Mesenchymal stem cell (in vitro differentiated cells and primary cell): ENCODE measurements at places on chromosomes 12 and 14.

- peak overlapping the region; percentile 68 for H3K4me3 ChIP-seq
- H3K27me3 ChIP-seq: no peaks in the 10 kb centered on the region
- H3K27ac ChIP-seq: peak overlapping the region; percentile 78
- H3K4me1 ChIP-seq: peaks cover 60% of the 10 kb centered on the region
- H3K36me3 ChIP-seq: no peaks in the 10 kb centered on the region
- DNase-seq: peak; percentile 99
Measured at GRCh38 chr14:68951035-68951797, 27.9 kb downstream of the ACTN1 start.

DNA sequence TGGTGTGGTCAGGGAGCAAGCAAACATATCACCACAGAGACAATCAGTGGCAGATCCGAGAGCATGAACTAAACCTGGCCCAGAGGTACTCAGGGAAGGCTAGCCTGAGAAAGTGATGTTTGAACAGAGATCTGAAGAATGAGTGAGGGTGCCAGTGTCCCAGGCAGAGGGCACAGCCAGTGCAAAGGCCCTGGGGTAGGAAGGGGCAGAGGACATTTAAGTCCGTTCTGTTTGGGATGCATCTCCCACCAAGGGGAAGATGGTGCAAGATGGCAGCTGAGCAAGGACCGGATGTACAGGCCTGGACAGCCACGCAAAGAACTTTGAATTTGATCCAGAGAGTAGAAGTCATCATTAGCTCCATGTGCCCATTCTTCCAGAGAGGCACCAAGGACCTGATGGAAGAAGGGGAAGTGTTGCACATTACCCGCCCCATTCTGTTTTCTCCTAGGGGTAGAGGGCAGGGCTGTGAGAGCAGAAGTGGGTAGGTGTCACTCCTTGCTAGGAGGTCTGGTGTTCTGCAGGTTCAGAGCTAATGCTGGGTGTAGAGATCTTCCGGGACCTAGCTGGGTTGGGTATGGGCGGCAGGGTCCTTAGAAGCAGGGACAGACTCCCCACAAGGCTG lies 3.9 kb downstream of the DTX1 start:
- H3K27ac ChIP-seq: no peak overlapping the region
- DNase-seq: no peak
- no peaks in the 10 kb centered on the region for H3K36me3 ChIP-seq
- no peak overlapping the region for H3K4me3 ChIP-seq

DNA sequence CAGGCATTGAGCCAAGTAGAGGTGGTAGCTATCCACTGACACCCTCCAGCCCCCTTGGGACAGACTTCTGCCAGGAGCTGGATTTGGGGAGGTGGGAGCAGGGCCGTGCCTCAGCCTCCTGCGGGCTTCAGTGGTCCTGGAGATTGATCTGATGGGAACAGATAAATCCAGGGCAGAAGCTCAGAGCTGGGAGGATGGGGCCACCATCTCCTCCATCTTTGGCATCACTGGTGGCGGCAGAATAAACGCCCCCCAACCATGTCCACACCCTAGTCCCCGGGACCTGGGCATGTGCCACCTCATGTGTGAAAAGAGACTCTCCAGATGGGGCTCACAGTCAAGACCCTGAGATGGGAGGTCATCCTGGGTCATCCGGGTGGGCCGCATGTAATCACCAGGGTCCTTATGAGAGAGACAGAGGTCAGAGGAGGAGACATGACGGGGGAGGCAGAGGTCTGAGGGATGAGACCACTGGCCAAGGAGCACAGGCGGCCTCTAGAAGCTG lies 209.6 kb upstream of the RTL1 start:
- H3K4me1 ChIP-seq: no peaks in the 10 kb centered on the region
- H3K27me3 ChIP-seq: no peaks in the 10 kb centered on the region
- no peaks in the 10 kb centered on the region for H3K36me3 ChIP-seq

DNA sequence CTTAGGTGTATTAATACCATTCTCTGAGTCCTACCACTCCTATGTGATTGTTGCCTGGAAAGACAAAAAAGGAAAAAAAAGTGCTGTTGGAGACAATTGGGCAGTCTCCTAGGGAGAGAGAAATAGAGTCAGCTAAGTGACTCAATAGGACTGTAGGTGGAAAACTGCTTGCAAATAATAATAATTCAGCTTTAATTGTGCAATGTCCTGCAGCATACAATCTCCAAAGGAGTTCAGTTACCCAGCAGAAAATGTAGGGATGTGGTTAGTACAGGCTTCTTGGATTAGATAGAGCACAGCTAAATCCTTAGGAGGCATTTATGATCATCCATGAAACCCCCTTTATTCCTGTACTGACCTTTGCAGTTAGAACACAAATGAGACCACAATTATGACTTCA lies 3.0 kb upstream of the SRSF9 start:
- no peak overlapping the region for H3K4me3 ChIP-seq
- no peaks in the 10 kb centered on the region for H3K27me3 ChIP-seq
- peaks cover 2% of the 10 kb centered on the region for H3K36me3 ChIP-seq
- H3K27ac ChIP-seq: no peak overlapping the region
- H3K4me1 ChIP-seq: peaks cover 11% of the 10 kb centered on the region

DNA sequence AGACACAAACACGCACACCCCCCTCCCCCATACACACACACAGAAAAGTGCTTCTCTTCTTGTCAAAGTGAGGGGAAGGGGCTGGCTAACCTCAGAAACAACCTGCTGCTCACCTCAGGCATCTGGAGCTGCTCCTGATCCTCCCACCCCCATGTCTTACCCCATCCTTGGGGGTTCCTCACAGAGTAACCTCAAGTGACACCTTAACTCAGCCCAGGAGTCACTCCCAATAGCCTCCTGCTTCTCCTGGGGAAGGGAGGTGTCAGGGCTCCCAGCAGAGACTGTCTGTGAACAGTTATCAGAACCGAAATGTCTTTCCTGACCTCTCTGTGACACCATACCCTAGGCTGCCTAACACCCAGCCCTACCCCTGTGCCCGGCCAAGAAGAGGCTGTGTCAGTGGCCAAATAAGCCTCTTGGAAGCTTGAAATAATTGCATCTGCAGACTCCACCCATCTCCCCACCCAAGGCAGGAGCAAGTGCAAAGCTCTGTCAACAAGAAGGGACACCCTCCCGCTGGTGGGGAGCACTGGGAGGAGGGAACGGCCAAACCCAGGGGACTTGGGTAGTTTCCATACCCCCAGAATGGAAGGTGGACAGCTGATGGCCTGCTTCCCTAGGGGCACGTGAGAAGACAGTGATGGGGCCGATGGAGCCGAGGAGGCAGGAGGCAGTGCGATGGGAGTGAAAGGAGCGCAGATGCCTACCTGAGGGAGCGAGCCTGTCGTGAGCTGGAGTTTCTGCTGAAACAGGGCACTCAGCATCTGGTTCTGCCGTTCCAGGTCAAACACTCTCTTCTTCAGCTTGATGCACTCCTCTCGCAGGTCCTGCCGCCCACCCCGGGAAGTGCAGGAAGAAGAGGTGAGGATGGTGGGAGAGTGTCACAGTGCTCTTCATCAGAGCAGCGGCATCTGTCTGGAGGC lies 26.8 kb downstream of the NCKAP5L start:
- H3K27ac ChIP-seq: no peak overlapping the region
- H3K4me3 ChIP-seq: no peak overlapping the region
- peaks cover 2% of the 10 kb centered on the region for H3K4me1 ChIP-seq
- no peak for DNase-seq
- H3K27me3 ChIP-seq: no peaks in the 10 kb centered on the region
- H3K36me3 ChIP-seq: peaks cover 94% of the 10 kb centered on the region

- no peaks in the 10 kb centered on the region for H3K27me3 ChIP-seq
- H3K27ac ChIP-seq: no peak overlapping the region
Measured at GRCh38 chr14:91364524-91365270, 52.9 kb downstream of the CCDC88C start.

- H3K36me3 ChIP-seq: no peaks in the 10 kb centered on the region
- H3K4me3 ChIP-seq: no peak overlapping the region
- no peak for DNase-seq
- no peak overlapping the region for H3K27ac ChIP-seq
- H3K27me3 ChIP-seq: no peaks in the 10 kb centered on the region
- H3K4me1 ChIP-seq: no peaks in the 10 kb centered on the region
Measured at GRCh38 chr12:18502422-18502968, 235.3 kb downstream of the PLCZ1 start.

DNA sequence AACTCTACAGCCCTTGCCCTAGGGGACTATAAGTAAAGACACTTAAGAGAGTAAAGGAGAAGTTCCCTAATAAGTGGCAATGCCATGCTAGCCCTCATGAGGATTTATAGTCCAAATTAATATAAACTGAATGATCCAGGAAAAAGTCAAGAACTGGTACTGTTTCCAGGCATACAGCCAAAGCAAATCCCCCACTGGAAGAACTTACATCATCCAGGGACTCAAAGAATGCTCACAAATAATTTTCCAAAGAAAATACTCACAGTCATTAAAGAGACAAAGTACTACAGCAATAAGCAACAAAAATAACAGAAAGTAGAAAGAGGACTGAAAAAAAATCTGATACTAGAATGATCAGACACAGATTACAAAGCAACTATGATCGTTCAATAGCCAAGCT lies 79.7 kb upstream of the RAP1B start:
- peaks cover 2% of the 10 kb centered on the region for H3K4me1 ChIP-seq
- H3K27ac ChIP-seq: peak overlapping the region; percentile 18
- H3K36me3 ChIP-seq: no peaks in the 10 kb centered on the region
- no peak overlapping the region for H3K4me3 ChIP-seq
- no peaks in the 10 kb centered on the region for H3K27me3 ChIP-seq
- DNase-seq: peak; percentile 37

GRCh38 chr12:2083561-2083960 lies 30.8 kb downstream of the CACNA1C start:
- no peak for DNase-seq
- no peak overlapping the region for H3K27ac ChIP-seq
- no peak overlapping the region for H3K4me3 ChIP-seq
- H3K4me1 ChIP-seq: peaks cover 3% of the 10 kb centered on the region
- no peaks in the 10 kb centered on the region for H3K27me3 ChIP-seq
- H3K36me3 ChIP-seq: no peaks in the 10 kb centered on the region

DNA sequence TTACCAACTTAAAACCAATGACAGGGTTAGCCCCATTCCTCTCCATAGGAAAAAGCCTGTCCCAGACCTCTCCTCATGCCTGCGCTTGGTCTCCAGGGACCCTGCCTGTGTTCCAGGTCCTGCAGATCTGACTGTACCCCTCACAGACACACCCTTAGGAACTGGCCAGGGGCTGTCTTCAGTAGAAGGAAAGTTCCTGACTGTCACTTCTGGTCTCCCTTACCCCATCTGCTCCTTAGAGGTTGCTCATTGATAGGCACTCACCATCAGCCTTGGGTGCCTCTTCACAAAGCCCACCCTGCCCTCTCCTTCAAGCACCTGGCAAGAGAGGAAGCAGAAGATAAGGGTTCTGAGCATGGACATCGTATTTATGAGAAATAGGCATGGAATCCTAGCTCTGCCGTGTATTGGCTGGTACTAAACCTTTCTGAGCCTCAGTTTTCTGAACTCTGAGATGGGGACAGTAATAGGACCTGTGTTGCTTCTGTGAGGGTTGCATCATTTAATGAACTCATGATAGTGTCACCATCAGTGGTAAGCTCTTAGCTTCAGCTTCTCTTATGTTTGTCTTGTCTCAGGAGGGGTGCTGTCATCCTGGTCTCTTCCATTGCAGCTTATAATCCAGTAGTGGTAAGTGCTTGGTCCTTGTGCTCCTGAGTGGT lies 7.5 kb downstream of the DHRS2 start:
- no peak overlapping the region for H3K4me3 ChIP-seq
- no peaks in the 10 kb centered on the region for H3K36me3 ChIP-seq
- no peak for DNase-seq
- no peaks in the 10 kb centered on the region for H3K4me1 ChIP-seq
- peaks cover 19% of the 10 kb centered on the region for H3K27me3 ChIP-seq

GRCh38 chr14:92719421-92719820 lies 29.0 kb downstream of the LGMN start:
- H3K4me3 ChIP-seq: no peak overlapping the region
- peaks cover 7% of the 10 kb centered on the region for H3K36me3 ChIP-seq
- DNase-seq: peak; percentile 56
- H3K27me3 ChIP-seq: no peaks in the 10 kb centered on the region
- no peak overlapping the region for H3K27ac ChIP-seq

- no peak for DNase-seq
- peaks cover 1% of the 10 kb centered on the region for H3K4me1 ChIP-seq
- no peak overlapping the region for H3K27ac ChIP-seq
- peaks cover 15% of the 10 kb centered on the region for H3K27me3 ChIP-seq
Measured at GRCh38 chr12:57907281-57907680, 34.1 kb upstream of the ATP23 start.

DNA sequence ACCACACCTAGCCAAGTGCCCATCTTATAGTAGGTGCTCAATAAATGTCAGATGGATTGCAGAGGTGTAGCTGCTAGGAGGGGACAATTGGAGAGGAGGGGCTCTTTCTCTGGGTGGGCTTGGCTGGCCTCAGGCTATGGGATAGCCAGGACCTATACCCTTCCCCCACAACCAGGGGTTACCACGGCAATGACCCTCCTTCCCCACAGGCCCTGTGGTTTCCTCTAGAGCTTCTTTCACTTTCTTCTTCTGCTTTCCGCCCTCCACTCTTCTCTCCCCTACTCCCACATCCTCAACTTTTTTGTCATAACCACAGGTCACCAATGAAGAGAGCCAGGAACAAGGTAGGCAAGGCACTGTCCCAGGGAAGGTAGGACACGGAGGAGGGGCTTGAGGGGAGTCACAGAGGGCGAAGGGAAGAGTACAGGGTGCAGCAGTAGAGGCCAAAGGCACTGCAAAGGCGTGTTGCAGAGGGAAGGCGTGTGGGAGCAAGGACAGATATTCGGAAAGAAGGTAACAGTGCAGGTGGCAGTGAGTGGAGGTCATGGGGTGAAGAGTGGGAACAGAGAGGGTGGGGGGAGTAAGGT lies 1.9 kb upstream of the ITGB7 start:
- H3K36me3 ChIP-seq: peaks cover 30% of the 10 kb centered on the region
- peaks cover 7% of the 10 kb centered on the region for H3K4me1 ChIP-seq
- no peak overlapping the region for H3K4me3 ChIP-seq
- no peak for DNase-seq
- no peaks in the 10 kb centered on the region for H3K27me3 ChIP-seq

DNA sequence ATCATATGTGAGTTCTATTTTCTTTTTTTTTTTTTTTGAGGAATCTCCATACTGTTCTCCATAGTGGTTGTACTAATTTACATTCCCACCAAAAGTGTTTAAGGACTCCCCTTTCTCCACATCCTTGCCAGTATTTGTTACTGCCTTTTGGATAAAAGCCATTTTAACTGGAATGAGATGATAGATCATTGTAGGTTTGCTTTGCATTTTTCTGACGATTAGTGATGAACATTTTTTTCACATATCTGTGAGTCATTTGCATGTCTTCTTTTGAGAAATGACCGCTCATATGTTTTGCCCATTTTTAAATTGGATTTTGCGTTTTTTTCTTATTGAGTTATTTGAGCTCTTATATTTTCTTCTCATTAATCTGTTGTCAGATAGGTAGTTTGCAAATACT lies 394.8 kb downstream of the LRFN5 start:
- no peaks in the 10 kb centered on the region for H3K27me3 ChIP-seq

GRCh38 chr12:111893287-111893686 lies 51.3 kb downstream of the MAPKAPK5 start:
- peaks cover 78% of the 10 kb centered on the region for H3K36me3 ChIP-seq
- H3K4me1 ChIP-seq: no peaks in the 10 kb centered on the region
- no peak overlapping the region for H3K27ac ChIP-seq
- no peaks in the 10 kb centered on the region for H3K27me3 ChIP-seq

GRCh38 chr12:32824596-32824995 lies 68.9 kb upstream of the YARS2 start:
- H3K36me3 ChIP-seq: no peaks in the 10 kb centered on the region
- no peak for DNase-seq
- H3K27me3 ChIP-seq: no peaks in the 10 kb centered on the region
- H3K4me3 ChIP-seq: no peak overlapping the region

GRCh38 chr12:93889516-93890212 lies 212.5 kb downstream of the CRADD start:
- H3K27me3 ChIP-seq: no peaks in the 10 kb centered on the region
- no peak overlapping the region for H3K27ac ChIP-seq
- no peaks in the 10 kb centered on the region for H3K36me3 ChIP-seq
- H3K4me1 ChIP-seq: peaks cover 3% of the 10 kb centered on the region
- H3K4me3 ChIP-seq: no peak overlapping the region
